ENCODE measurements at places on chromosomes 16 and 17.

- DNase-seq, result no peak
Measured at GRCh38 chr17:34579979-34580684, 750 bp downstream of the TMEM132E start.

DNA sequence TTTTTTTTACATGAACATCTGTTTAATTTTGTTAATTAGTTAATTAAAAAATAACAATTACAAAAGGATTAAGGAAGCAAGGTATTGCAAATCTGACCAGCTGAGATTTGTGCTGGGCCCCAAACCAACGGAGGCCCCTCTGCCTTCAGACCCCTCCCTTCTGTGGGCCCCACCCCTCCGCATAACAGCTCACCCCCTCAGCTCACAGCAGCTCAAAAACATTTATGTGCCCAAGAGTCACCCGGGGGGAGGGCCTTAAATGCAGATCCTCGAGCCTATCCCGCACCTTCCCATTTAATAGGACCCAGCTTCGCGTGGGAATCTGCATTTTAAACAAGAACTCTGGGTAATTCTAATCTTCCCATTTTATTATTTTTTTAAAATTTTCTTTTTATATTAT, 75.0 kb downstream of the MGAT5B start:
- no peak for DNase-seq

DNA sequence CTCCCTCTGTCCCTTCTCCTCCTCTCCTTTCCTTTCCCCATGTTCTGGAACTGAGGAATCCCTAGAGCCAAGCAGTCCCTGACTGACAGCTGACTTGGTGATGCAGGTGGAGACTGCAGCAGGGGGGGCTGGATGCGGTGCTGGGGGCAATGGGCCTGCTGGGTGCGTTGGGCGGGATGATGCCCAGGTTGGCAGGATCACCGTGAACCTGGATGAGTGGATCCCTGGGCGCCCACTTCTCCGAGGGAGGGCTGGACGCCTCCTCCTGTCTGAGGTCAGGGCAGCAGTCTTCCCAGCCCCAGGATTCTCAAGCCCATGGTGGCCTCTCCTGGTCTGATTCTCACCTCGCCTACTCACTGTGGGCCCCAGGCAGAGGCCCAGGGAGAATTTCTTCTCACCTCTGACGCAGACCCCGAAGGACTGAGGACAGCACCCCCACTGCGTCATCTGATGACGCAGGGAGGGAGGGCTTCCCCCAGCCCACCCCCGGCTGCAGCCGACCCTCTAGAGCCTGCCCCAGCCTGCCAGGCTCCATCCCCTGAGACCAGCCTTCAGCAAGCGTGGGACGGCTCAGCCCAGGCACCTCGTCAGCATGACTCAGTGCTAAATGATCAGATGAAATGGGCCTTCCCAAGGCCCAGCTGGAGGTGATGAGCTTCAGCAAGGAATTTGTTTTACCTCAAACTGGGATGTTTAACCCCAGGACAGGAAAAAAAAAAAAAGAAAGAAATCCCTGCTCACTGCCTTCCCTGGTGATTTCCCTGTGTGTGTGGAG, 188.0 kb upstream of the TNRC6C start:
- DNase-seq, result no peak

DNA sequence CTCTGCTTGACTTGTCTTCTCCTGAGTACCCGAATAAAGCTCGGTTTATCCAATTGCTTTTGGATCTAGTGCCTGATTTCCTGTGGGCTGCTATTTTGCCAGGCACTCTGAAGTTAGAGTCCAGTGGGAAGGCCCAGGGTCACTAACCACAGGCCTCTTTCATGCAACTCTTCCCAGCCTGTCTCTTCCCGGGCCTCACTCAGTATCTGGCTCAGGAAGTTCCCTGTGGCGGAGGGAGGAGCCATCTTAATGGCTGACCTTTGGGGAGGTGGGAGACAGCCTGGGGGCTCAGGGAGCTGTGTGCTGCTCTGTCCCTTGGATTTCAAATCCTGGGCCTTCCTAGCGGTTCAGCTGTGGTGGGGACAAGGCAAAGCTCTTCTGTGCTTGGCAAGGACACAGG, 328.5 kb downstream of the SLC39A11 start:
- no peak for DNase-seq

DNA sequence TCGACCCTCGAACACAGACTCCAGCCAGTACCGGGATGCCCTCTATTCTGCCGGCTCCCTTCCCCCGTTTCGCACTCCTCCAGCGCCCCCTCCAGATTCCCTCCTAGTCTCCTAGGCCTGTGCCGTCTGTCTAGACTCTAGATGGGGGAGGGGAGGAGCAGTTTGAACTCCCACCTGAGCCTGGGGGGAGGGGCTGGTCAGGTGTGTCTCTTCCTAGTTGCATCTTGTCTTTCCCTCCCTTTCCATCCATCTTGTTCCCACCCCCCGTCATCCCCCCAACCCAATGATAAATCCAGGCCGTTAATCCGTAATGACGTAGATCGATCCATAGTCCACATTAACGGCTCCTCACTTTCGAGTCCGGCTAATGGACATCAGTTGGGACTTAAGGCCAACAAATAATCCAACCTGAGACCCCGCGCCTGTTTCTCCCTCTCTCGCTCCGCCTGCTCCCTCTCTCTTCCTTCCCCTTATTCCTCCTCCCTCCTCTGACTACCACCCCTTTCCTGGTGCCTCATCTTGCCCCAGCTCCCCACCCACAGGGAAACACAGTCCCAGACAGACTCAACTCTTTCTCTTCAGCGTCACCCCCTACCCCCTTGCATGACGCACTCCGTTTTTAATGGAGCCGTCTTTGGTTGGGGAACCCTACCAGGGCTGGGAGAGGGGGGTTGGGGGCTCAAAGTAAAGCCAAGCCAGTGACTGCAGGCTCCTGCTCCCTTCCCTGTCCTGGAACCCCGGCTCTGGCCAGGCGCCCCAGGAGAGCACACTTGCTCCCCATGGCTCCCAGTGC, 3.4 kb upstream of the HOXB5 start:
- no peak for DNase-seq

DNA sequence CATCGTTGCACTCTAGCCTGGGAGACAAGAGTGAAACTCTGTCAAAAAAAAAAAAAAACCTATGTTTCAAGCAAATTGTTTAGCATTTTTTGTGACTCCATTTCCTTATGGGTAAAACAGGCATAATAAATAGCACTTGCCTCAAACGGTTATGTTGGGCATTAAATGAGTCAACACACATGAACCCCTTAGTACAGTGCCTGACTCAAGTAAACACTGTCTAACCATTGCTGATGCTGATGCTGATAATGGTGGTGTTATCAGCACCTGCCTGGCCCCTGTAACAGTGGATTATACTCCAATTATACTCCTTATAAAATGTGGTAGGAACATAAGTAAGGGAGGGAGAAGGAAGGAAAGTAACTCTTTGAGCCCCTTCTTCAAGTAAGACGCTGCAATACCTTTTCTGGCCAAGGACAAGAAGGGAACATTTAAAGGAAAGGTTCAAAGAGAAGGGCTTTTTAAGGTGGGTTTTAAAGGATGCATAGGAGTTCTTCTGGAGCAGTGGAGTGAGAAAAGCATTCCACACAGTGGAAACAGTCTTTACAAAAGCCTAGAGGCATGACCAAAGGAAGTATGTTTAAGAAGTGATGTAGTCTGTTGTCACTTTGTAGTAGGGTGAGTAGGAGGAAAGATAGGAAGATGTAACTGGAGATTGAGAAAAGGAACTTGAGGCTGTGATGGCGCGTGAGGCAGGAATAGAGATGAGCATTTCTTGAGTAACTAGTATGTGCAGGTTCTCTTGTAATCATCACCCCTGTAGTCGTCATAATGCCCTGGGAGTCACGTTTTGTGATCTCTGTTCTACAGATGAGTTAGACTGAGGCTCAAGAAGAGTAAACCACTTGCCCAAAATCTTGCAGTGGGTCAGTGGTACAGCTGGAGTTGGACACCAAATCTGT, 4.3 kb downstream of the SCNN1B start:
- no peak for DNase-seq

Measured in activated naive CD4-positive, alpha-beta T cell (primary cell).